ENCODE measurements at places on chromosomes 7 and 10.

DNA sequence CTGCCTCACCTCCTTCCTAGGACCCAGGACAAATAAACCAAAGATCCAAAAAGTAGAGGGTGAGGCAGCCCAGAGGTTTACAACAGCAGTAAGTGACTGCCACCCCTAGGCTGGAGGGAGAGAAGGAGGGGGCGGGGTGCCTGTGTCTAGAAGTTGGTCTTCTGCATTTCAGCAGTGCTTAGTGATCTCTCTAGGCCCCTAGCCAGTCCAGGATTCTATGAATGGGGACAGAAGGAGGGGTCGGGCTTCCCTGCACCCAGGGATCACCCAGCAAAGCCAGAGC, 62.8 kb upstream of the KDM7A start:
- DNase-seq: no peak

GRCh38 chr7:40199076-40199802, 64.4 kb downstream of the SUGCT start:
- DNase-seq: no peak

GRCh38 chr10:21831986-21832820, 171.3 kb downstream of the DNAJC1 start:
- DNase-seq: no peak

DNA sequence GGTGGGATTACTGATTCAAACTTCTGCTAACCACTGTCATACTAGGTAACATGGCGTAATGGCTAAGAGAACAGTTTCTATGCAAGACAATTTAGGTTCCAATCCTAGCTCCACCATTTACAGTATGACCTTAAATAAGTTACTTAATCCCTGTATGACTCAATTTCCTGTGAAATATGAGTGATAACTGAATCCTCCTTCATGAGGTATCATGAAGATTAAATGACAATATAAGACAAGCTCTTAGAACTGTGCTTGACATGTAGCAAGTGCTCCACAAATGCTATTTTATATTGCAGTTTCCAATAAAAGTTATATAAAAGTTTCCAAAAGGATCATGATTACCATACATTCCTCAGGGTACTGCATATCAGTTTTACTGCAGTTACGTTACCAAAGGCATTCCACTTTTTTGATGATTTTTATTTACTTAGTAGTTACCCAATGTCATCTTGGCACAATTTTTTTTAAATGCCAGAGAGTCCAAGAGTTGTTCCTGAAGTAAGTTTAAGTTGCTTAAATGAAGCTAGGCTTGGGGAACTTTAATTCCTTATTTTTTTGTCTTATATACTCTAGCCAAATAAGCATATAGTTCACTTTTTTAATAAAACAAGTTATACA, 7.1 kb downstream of the DOCK4 start:
- no peak for DNase-seq

Data from activated T-cell treated with anti-CD3 and anti-CD28 coated beads, Interleukin-2, amount 50 U/mL, for 1 hour (primary cell).